Dermis blood vessel endothelial cell (primary cell): ENCODE measurements at places on chromosomes 11 and 22. TPM values are rescaled to one million over a fixed set of nuclear protein-coding genes. Genes with fewer than 3 reads are reported as not detected.

Gene IGSF9B
- total RNA-seq: 0.05 and 0.17 TPM in 2 replicates

Gene MIAT
- 0.19 and 0.34 TPM in 2 replicates for total RNA-seq

Gene TSSK2
- not detected in 2 replicates for total RNA-seq

Gene BATF2
- 0.34 and 1.1 TPM in 2 replicates for total RNA-seq

Gene CHEK1
- 20.1 and 45.7 TPM in 2 replicates for total RNA-seq
